ENCODE measurements at places on chromosomes 16 and 17.

DNA sequence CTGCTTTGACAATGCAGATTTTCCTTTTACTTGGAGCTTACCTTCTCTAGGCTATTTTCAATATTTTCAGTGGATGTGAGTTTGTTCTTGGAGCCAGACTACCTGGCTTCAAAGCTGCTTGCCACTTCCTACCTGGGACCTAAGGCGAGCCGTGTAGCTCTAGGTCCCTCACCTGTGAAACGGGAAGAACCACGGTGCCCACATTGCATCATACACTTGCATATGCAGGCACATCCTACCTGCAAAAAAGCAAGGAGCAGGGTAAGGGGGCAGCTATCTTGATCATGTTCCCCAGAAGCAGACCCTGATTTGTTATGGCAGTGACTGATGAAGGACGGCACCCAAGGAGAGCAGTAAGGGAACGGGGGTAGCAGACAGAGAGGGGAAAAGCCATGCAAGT lies 27.0 kb upstream of the MPRIP start:
- DNase-seq = no peak

DNA sequence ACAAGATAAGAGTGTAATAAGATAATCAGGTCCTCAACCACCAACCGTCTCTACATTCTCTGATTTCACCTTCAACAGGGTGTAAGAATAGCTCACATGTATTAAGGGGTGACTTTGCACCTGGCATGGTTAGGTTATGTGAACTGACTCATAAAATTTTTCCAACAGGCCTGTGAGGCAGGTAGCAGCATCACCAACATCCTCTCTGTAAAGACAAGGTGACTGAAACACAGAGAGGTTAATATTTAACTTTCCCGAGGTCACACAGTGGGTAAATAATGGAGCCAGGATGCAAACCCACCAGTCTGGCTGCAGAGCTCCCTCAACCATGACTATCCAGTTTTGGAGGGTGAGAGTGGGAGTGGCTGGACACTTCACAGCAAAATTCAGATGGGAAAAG lies 317.2 kb downstream of the C16orf95 start:
- no peak for DNase-seq

- no peak for DNase-seq
These were observed 21.8 kb downstream of the CNP start for GRCh38 chr17:41988418-41988817.

DNA sequence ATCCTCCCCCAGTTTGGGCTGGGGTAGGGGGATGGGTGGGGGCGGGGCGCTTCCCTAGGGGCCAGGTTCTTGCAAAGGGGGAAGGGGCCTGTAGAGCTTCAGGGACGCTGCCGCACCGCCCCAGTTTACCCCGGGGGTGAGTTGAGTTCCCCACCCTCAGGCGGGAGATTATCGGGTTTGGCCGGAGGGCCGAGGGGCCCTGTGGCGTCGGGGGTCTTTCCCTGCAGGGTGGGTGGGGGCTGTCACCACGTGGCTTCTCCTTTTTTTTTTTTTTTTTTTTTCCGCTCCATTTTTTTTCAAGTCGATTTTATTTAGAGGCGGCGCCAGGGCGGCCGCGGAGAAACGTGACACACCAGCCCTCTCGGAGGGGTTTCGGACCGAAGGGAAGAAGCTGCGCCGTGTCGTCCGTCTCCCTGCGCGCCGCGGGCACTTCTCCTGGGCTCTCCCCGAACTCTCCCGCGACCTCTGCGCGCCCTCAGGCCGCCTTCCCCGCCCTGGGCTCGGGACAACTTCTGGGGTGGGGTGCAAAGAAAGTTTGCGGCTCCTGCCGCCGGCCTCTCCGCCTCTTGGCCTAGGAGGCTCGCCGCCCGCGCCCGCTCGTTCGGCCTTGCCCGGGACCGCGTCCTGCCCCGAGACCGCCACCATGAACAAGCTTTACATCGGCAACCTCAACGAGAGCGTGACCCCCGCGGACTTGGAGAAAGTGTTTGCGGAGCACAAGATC lies at the start of gene IGF2BP1:
IGF2BP1 (plus strand) TSS at position 283 of the 724 bp plus-strand sequence; CDS start at position 644, 361 bp downstream.
- no peak for DNase-seq

DNA sequence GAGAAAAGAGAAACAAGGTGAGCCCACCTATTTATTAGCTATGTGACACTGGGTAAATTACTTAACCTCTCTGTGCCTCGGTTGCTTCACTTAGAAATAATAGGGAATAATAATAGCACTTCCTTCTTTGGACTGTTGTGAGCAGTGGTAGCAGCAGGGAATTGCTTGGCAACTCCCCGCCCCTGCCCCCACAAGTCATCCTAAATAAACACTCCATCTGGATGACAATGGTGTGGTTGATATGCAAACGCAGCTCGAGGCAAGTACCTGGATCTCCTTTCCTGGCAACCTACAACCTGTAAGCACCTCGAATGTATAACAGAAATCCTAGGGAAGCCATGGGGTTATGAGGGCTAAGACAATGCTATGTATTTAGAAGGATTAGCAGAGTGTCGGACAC lies 9.1 kb downstream of the TEKT3 start:
- no peak for DNase-seq

DNA sequence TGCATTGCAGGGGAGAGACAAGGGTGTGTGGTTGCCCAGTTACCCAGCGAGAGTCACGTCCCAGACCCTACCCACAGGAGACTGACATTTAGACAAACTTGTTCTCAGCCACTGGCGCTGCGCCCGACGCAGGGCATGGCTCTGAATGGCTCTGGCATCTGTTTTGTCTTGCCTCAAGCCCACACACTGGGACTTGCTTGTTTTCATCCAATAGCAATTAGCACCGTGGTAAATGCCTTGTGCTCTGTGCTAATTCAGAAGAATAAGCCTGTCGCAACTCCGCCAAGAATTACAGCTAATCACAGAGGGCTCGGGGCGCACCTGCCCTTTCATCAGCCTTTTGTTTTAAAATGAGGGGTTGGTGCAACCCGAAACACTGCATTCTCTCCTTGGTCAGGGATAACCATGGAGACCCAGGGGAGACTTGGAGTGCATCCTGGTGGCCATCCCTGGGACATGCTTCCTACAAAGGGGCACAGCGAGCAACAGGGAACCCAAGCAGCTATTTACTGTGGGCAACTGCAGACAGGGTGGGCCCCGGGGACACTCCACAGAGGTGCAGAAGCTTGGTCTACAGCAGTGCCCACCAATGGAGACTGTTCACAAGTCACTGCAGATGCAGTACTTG lies 220.6 kb upstream of the ZFHX3 start:
- no peak for DNase-seq

DNA sequence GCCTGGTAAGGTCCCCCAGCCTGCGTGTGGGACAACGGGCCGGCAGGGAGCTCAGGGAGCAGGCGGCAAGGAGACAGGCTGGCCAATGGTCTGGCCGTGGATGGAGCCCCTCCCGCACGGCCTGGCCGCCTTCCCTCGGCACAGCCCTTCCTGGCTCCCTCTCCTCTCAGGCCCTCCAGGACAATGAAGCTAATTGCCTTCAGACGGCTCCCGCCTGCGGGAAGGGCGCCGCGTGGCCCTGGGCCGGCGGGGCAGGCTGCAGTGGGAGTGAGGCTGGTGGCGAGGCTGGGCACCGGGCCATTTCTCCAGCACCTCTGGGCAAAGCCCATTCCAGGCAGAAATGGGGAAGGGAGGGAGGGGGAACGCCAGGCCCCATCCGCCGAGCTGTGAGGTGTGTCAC lies 50.9 kb downstream of the ENGASE start:
- no peak for DNase-seq

DNA sequence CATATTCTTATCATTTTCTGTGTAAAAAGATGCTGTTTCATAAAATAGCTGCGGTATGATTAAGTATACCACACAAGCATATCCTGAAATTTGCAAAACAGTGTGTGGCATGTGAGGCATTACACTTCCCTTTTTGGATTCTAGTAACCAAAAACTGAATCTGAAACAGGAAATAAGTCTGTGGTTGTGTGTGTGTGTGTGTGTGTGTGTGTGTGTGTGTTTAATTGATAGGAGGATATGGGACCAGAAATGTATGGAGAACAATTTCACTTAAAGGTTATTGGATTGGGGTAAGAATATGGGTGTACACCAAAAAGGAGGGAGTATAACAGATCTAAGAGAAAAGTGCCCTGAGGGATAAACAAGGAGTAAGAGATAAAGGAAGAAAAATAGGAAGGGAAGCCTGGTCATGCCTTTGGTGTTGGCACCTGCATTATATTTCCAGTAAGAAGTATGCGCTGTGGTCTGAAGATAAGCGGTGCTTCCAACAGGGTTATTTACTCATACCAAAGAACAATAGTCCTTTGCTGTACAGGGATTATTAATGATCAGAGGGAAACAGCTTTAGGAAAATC lies 4.0 kb downstream of the LYRM1 start:
- DNase-seq = no peak

- no peak for DNase-seq
These were observed 44.9 kb downstream of the SSH2 start for GRCh38 chr17:29885031-29885640.

- DNase-seq = no peak
These were observed 25.9 kb upstream of the FAAP100 start for GRCh38 chr17:81578038-81578441.

GRCh38 chr16:24482681-24483202 lies 56.6 kb upstream of the RBBP6 start:
- no peak for DNase-seq

- DNase-seq = no peak
These were observed 18.6 kb downstream of the GRIN2C start for GRCh38 chr17:74840989-74841666.

- no peak for DNase-seq
These were observed 11.5 kb upstream of the HYDIN start for GRCh38 chr16:71242036-71242435.

GRCh38 chr16:4344983-4345835 lies 5.9 kb downstream of the PAM16 start:
- DNase-seq = no peak

GRCh38 chr16:9836118-9836736 lies 346.0 kb downstream of the GRIN2A start:
- DNase-seq = no peak

- DNase-seq = no peak
These were observed 109.1 kb upstream of the CDC42EP4 start for GRCh38 chr17:73420897-73421296.

DNA sequence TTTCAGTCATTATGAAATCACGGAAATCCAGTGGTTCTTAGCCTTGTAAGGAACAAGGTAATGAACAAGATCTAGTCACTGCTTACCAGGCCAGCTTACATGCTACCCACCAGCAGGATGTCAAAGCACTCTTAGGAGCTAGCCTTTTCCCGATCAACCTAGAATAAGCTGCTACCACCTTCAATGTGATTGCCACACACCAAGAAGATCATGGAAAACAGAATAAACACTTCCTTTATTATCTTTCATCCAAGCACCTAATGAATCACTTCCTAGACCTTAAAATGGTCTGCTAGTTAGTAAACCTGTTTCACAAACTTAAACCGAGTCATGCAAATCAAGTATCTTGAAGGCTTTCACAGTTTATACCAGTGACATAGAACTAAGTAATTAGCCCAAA lies 5.0 kb downstream of the BBS2 start:
- DNase-seq = no peak

GRCh38 chr16:25264597-25264996 lies 7.0 kb upstream of the ZKSCAN2 start:
- DNase-seq = no peak

DNA sequence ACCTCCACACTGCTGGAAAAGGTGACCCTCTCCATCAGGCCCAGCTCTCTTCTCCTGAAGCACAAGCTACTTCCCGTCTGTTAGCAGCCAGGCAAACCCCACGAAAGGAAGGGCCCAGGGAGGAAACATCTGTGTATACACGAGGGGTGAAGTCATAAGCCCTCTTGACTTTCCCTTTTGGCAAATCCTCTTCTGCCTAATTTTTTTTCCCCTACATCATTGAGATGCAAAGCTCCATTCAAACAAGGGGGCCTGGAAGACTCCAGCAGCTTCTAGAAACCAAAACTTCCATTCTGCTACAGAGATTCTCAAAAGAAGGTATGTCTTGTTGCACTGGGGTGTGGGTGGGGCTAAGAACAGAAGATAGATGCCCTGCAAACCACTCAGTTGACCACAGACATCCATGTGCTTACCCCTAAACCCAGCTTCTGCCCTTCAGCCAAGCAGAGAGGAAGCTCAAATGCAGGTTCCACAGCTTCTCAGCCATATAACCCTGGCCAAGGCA lies 145.6 kb upstream of the RCVRN start:
- no peak for DNase-seq

GRCh38 chr17:78708510-78708973 lies 73.5 kb downstream of the CYTH1 start:
- peak; percentile 46 for DNase-seq

DNA sequence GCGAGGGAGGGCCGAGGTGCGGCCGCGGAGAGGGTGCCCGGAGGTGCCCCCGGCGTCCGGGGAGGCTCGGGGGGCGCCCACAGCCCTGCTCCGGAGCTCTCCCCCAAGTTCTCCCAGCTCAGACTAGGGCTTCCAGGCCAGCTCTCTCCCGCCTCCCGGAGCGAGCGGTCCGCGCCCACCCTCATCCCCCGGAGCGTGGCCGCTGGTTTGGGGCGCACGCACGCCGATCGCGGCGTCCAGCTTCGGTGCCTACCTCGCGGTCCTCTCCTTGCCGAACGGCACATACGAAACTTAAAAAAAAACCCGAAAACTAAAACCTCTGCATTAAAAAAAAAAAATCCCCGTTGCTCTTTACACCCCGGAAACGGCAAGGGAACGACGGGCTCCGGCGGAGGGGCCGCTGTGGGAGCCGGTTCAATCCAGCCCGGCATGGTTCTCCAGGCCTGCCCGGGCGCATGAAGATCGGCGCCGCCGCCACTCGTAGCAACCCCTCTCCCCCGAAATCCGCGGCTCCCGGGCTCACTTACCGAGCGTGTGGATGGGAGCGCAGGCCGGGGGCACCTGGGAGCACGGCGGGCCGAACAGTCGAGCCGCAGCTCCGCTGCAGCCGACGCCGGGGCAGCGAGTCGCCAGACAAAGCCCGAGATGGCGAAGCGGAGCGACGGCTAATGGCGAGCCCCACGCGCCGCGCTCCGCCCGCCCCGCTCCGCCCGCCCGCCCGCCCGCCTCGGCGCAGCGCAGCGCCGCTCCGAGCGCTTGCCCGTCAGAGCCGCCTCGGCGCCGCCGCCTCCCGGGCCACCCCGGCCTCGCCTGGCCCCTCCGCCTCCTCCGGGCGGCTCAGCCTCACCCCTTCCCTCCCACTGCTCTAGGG lies 973 bp upstream of the UBTF start:
- DNase-seq = no peak

DNA sequence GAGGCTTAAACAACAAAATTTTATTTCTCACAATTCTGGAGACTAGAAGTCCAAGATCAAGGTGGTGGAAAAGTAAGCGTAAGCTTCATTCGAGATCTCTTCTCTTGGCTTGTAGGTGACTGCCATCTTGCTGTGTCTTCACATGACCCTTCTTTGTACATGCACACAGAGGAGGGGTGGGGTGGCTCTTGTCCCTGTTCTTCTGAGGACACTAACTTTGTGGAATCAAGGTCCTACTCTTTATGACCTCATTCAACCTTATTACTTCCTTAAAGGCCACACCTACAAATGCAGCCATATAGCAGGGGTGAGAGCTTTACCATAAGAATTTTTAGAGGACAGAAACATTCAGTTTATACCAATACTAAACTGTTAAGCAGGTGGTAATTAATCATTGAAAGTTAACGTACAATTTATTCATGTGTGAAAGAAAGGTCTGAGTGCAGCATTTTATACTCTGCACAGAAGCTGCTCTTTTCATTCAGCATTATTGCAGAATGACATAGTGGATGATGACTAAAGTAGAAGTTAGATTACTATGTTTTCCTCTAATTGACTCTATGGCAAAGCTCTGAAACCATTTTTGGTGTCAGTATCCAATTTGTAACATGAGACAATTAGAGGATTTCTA lies 139.9 kb upstream of the HLF start:
- no peak for DNase-seq

- no peak for DNase-seq
These were observed 12.6 kb upstream of the SLC12A3 start for GRCh38 chr16:56852401-56852730.

- no peak for DNase-seq
These were observed 107.4 kb downstream of the GAS7 start for GRCh38 chr17:10091046-10091445.
